ENCODE measurements at places on chromosomes 5 and 9.

- DNase-seq, result peak; percentile 18
Observed at GRCh38 chr9:132077881-132078698, 1.6 kb downstream of the MED27 start.

- DNase-seq, result no peak
Observed at GRCh38 chr9:2260417-2261306, 245.5 kb downstream of the SMARCA2 start.

DNA sequence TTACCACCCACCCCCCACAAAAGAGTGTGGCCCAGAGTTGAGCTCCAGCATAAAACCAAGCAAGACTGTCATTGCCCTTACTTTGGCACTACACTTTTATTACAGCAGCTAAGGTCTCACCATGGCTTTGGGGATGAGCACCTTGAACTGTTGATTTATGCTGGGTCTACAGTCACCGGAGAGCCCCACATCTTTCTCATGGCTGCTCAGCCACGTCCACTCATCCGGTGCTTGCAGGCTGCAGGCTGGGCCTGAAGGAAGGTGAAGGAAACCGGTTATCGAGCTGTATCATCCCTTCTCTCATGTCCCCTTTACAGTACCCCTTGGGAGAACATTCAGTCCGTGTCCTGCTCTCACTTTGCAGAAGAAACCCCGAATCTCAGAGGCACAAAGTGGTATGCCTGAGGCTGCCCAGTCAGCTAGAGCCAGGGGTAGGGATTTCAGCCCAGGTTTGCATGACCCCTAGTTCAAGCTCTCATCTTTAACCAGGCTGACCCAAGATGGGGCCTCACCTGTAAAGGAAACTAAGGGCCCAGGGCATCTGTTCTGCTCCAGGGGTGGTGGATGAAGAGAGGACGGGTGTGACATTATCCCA lies 11.6 kb downstream of the TMOD1 start:
- no peak for DNase-seq

GRCh38 chr9:77712533-77713130 lies 64.5 kb upstream of the GNA14 start:
- DNase-seq, result no peak

GRCh38 chr9:108073823-108074222 lies 584.3 kb upstream of the KLF4 start:
- DNase-seq, result no peak

DNA sequence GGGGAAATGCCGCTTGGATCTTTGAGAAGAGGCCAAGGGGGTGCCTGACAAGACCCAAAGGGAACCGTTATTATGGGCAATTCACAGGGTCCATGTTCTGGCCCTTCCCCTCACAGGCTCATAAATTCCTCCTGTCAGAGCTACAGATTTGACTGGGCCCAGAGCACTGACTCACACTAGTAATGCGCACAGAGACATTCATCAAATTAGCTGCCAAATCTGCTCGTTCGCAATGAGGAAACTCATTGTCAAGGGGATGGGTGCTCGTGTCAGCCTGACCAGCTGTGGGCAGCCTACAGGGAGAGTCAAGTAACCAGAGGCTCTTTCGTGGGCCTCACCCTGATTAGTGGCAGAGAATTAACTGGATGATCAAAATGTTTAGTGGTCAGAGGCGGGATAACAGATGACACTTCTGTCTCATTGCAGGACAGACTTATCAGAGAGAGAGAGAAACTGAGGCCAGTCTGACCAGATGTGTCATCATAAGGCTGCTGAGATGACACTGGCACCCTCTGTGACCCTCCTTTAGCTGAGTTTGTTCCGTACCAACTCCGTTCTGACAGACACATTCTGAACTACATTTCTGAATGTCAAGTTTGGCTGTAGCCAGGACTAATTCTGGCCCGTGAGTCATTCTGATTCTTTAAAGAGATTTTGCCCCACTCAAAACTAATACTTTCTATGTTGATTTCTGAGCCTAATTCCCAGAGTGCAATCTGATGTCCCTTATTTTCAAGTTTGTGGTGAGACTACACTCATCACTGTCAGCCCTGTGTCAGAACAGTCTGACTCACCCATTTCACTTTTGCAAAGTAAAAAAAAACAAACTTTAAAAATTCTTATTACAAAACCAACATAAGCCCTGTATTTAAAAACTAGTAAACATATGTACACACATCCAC lies 377.1 kb downstream of the ACTL7B start:
- DNase-seq, result peak; percentile 60

GRCh38 chr5:141135030-141135717 lies at the start of gene PCDHB5:
Gene PCDHB5, plus strand, starts transcription at chr5:141135206. Its CDS starts 229 bp downstream, at chr5:141135435.
- DNase-seq, result no peak

GRCh38 chr5:14776602-14777001 lies 95.0 kb downstream of the ANKH start:
- peak; percentile 49 for DNase-seq

DNA sequence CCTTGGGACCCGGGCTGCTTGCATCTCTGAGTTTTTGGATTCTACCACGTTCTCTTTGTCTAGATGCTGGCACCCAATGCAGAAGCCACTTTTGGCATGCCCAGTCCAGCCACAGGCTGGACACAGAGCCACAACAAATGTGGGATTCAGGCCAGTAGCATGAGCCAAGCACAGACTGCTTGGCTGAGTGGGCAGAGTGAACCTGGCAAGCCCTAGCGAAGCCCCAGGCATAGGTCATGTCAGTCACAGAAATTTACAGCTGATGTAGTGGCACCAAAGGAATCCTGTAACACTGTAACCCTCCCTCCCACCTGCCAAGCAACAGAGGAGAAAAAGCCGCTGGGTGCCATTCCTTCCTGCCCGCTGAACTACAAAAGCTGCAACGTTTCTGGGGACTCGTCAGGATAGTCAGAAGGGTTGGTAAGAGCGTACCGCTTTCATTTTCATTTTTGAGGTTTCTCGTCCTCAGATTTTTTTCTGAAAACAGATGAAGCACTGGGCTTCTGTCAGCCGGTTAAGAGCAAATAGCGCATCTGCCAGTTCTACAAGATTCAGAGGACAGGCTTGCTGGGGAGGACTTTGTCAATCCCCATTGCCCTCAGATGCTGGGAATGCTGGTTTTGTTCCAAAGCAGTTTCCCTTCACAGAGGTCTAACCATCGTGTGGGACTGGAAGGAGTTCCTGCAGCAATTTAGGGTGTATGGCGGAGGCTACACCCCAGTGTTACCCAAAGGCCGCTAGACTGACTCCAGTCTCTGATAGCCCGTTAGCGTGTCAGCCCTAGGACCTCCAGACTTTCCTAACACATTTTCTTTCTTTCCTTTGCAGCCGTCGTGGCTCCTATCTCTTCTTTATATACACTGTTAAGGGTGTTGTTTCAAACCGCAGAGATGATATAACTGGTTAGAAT lies 399.0 kb downstream of the HTR1A start:
- no peak for DNase-seq

- no peak for DNase-seq
Observed at GRCh38 chr5:72523960-72524582, 16.9 kb upstream of the ZNF366 start.

DNA sequence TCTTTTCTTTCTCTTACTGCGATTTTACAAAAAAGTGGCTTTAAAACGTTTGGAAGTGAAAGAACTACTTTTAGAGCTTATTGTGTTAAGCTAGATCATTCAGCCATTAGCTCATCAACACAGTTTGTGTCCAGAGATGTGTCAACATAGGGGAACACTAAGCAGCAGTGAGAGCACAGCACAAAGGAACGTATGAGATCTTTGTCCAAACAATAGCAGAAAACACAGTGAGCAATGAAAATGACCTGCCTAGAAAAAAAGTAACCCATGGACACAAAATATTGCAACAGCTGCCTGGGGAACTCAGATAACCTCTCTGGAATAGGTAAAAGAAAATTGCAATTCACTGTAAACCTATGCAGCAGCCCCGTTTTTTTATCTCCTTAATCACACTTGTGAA lies 372.5 kb downstream of the ARHGEF28 start:
- no peak for DNase-seq

DNA sequence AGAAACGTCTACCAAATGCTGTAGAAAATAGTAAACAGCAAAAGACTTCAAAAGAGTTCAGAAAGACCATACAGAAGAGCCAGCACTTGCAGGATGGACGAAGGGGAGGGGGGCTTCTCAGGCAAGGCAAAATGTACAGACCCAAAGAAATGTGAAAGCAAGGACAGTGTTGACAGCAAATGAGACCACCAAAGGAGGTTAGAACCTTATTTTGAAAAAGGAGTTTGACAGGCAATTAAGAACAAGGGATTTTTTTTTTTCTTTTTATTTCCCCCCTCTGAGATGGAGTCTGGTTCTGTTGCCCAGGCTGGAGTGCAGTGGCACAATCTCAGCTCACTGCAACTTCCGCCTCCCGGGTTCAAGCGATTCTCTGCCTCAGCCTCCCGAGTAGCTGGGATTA lies 223.2 kb downstream of the EFNA5 start:
- no peak for DNase-seq

- no peak for DNase-seq
Observed at GRCh38 chr9:9489183-9489582, 1123.6 kb downstream of the PTPRD start.

DNA sequence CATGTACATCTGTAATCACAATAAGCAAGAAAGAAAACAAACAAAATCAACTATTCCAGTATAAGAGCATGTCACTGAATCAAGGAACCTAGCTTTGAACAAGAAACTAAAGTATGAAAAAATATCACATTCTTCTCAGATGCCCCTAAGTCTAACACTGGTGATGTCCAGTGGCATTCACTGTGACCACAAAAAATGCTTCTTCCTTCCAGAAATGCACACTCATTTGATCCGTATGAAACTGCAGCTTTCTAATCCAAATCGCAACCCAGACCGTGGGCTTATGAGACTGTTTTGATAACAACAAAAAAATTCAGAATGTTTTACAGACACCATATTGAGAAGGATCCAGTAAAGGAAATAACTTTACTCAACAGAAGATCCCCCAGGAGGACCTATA lies 320.1 kb upstream of the TARS1 start:
- no peak for DNase-seq

GRCh38 chr5:132427281-132428146 lies 58.0 kb downstream of the SLC22A5 start:
- DNase-seq, result peak; percentile 79

GRCh38 chr9:38018241-38018957 lies 50.6 kb downstream of the SHB start:
- DNase-seq, result no peak

DNA sequence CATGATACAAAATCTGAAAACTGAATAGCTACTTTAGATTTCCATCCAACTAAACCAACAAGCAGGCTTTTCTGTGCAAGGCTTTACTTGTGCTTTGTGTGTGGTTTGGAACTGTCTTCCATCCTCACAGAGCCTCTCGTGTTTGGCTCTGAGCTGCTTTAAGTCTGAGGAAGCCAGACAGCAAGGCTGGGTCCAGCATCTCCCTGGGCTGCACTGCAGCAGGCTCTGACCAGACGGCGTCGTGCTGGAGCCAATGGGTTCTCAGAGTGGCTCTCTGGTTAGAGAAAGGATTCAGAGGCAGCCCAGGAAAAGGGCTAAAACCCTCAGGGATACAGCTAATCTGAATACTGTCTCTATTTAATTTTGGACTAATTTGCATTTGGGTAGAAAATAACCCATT lies 207.9 kb upstream of the EFNA5 start:
- DNase-seq, result no peak

- DNase-seq, result no peak
Observed at GRCh38 chr5:119359737-119360413, 4.1 kb downstream of the TNFAIP8 start.

DNA sequence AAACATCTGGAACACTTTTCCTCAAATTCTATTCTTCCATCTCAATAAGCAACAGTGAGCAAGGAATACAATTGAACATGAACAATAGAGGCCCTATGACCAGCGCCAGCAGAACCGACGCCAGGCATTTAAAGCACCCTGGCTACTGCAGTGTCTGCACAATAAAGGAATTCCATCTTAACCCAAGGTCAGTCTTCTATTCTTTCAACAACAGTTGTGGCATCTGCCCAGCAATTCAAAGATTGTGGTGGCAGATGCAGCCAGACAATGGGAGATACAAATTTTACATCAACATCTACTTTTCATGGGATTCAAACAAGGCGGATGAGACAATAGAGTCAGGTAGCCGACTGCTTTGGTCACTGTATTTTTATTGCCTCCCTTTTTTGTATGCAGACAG lies 65.9 kb downstream of the ELL2 start:
- DNase-seq, result no peak

DNA sequence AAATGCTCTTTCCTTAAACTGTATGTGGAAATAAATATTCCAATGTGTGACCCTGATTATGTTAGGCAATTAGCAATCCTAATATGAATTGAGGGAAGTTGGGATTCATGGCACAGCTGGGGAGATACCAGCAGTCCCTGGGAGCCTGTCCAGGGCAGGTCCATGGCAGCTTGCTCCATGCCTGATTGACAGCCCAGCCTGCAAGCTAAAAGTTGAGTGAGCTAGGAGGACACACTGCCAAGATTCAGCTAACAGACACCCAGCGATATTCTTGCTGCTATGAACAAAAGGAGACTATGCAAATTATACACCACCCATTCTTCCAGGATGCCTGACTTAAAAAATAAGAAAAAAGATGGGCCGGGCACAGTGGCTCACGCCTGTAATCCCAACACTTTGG lies 6.2 kb downstream of the TGFBI start:
- no peak for DNase-seq

Measured in colonic mucosa (tissue), 4 donors.